C1 segment of cervical spinal cord (tissue), 14 donors: ENCODE measurements at places on chromosomes 4 and X.

- DNase-seq, result no peak
Observed at GRCh38 chrX:9188117-9188516, 154.2 kb upstream of the FAM9B start.

GRCh38 chr4:26380740-26381139 is 59.9 kb downstream of the RBPJ start:
- no peak for DNase-seq

- no peak for DNase-seq
Observed at GRCh38 chrX:130039847-130040246, 57.4 kb downstream of the BCORL1 start.

GRCh38 chr4:7024336-7024890 is 18.8 kb upstream of the TADA2B start:
- DNase-seq, result no peak

DNA sequence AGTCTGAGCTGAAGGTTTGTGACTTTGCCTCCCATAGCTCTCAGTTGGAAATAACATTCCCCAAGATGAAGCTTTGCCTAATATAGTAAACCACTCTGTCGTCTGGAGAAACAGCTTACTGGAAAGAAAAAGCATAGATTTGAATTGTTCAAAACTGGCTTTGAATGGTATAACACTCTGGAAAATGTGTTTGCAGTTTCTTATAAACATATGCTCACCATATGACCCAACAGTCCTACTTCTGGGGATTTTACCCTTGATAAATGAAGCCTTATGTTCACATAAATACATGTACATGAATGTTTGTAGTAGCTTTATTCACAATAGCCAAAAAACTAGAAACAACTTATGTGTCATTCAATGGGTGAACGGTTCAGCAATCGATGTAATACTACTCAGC is 10.2 kb downstream of the VEGFD start:
- no peak for DNase-seq
